T-cell (primary cell): ENCODE measurements at places on chromosomes 12 and 14.

- H3K27me3 ChIP-seq: peaks cover 3% of the 10 kb centered on the region
- H3K4me3 ChIP-seq: no peak overlapping the region
- H3K4me1 ChIP-seq: no peaks in the 10 kb centered on the region
- H3K27ac ChIP-seq: no peak overlapping the region
Observed at GRCh38 chr12:95195122-95195521, 22.1 kb downstream of the FGD6 start.

DNA sequence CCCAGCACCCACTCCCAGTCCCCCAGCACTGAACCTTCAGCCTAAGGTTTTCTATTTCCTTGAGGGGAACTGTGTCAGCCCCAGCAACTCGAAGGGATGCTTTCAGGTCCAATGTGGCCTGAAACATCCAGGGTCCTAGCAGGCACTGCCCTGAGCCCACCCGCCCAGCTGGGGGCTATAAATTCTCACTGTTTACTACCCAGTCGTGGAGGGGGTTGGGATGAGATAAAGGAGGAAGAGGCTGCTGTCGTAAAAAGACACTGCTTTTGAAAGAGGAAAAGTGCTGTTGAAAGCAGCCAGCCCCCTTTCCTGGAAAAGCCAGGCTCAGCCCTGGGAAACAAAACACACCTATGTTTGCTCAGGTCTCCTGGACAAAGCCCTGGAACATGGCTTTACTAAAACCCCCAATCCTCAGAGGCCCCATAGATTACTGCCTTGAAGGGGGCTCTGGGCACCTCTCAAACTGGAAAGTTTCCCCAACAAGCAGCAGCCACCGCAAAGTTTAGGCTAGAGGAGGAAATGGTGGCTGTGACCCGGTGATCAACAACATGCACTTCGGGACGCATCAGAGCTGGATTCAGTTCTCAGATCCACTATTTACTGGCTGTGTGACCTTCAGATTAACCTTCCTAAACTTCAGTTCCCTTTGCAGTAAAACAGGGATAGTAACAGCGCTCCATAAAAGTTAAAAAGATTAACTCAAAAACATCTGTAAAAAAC lies 51.0 kb downstream of the ACTN1 start:
- H3K4me3 ChIP-seq: no peak overlapping the region
- H3K36me3 ChIP-seq: peaks cover 18% of the 10 kb centered on the region
- peak overlapping the region; percentile 36 for H3K27ac ChIP-seq
- H3K27me3 ChIP-seq: no peaks in the 10 kb centered on the region
- H3K4me1 ChIP-seq: peaks cover 57% of the 10 kb centered on the region
- no peak for DNase-seq

DNA sequence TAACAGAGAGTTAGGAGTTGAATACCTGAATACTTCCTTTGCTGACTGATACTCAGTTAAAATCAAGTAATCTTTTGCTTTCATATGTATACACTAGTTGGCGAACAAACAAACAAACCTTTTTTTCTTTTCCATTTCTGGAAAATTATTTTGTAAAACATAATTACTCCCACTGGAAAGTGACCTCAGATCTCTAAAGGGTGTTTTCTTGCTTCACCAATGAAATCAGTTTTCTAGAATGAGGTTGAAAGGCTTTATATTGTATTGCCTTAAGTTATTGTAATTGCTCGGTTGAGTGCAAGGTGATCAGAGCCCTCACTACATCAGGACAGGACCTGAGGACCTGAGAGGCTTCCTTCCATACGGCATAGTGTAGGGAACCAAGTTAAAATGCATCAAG lies at the start of gene OR4K1:
Gene OR4K1, plus strand, starts transcription at position 301 of the 400 bp plus-strand sequence. CDS start 4,750 bp downstream, outside the sequence.
- no peak within 1 kb of the TSS for H3K4me3 ChIP-seq
- no peak for DNase-seq
- H3K27ac ChIP-seq: no peak within 1 kb of the TSS
- H3K36me3 ChIP-seq: no peaks in the 10 kb centered on the region
- H3K27me3 ChIP-seq: no peaks in the 10 kb centered on the region

GRCh38 chr12:108939594-108939993 lies 59.7 kb downstream of the DAO start:
- H3K27me3 ChIP-seq: peaks cover 10% of the 10 kb centered on the region
- H3K4me1 ChIP-seq: no peaks in the 10 kb centered on the region
- H3K27ac ChIP-seq: no peak overlapping the region
- DNase-seq: peak; percentile 13
- no peaks in the 10 kb centered on the region for H3K36me3 ChIP-seq

DNA sequence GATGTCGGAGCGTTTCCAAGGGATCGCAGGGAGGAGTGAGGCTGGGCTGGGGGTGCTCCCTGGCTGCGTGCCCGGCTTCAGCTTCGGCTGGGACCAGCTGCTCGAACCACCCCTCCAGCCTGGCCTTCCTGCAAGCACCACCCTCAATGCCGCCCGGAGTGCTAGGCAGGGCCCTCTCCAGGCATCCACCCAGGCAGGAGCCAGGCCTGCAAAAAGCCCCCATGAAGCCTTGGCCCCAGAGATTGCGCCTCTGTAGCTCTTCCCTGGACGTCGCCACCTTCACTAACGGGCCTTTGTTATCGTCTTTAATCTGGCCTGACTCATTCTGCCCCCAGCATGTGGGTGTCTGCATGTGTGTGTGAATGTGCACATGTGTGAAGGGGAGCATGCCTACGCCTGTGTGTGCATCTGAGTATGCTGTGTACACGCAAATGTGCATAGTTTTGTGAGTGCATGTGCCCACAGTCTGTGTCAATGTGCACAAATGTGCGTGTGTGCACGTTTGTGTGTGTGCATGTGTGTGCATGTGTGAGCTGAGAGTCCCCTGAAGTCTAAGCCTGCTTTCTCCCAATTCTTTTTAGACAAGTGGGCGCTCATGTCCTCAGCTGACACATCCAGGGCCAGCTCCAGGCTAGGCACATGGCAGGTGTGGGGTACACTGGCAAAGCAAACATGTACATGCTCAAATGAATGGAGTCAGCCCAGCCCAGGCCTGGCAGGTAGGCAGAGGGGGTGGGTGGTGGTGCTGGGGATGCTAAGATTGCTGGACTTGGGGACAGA lies 195.4 kb upstream of the C14orf180 start:
- no peaks in the 10 kb centered on the region for H3K4me1 ChIP-seq
- no peak overlapping the region for H3K4me3 ChIP-seq
- H3K36me3 ChIP-seq: no peaks in the 10 kb centered on the region
- H3K27me3 ChIP-seq: no peaks in the 10 kb centered on the region

DNA sequence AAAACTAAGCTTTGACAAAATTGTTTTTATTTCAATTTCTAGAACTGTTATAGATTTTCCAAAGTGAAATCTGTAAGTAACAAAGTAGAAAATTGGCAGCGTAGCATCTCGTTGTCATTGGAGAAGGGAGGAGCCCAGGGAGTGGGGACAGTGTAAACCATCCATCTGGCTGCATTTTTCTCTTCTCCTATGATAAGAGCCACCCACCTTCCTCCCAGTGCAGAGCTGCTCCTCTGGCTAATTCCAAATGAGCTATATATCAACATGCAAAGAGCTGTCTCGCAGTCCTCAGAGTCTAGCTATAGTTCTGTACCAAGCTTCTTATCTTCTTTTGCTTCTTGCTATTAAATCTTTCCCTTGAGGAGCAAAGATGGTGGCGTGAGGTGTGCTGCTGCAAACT lies 56.6 kb downstream of the SCN8A start:
- no peaks in the 10 kb centered on the region for H3K36me3 ChIP-seq
- peaks cover 4% of the 10 kb centered on the region for H3K27me3 ChIP-seq
- no peak for DNase-seq
- H3K27ac ChIP-seq: no peak overlapping the region
- H3K4me1 ChIP-seq: no peaks in the 10 kb centered on the region
- no peak overlapping the region for H3K4me3 ChIP-seq

DNA sequence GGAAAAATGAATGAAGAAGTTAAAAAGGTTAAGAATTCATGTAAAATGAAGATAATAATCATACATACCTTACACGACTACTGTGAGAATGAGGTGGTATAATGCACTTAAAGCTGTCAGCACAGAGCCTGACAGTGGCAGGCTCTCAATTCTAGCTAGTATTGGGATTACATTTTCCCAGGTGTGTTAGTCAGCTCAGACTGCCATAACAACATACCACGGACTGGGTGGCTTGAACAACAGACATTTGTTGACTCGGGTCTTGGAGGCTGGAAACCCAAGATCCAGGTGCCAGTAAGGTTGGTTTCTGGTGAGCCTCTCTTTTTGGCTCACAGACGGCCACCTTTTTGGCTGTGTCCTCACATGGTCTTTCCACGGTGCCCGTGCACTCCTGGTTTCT lies 167.8 kb downstream of the CHST11 start:
- H3K27me3 ChIP-seq: no peaks in the 10 kb centered on the region
- no peak for DNase-seq
- H3K27ac ChIP-seq: no peak overlapping the region

DNA sequence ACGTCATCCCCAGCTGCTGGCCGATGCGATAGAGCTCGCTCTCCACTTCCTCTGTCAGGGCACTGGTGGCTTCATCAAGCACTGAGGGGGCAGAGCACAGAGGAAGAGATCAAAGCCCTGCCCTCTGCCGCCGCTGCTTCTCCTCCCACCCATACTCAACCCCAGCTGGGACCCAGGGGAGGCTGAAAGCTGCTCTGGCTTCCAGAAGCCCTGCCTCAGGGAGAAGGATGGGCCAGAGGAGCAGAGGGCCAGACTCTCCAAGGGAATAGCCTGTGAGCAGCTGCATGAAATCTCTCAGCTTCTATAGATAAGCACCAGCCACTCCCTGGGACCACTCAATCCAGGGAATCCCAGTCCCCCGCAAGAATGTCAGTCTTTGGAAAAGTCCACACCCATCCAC lies 16.0 kb downstream of the ABCD4 start:
- no peak overlapping the region for H3K4me3 ChIP-seq
- DNase-seq: no peak
- H3K27ac ChIP-seq: no peak overlapping the region

DNA sequence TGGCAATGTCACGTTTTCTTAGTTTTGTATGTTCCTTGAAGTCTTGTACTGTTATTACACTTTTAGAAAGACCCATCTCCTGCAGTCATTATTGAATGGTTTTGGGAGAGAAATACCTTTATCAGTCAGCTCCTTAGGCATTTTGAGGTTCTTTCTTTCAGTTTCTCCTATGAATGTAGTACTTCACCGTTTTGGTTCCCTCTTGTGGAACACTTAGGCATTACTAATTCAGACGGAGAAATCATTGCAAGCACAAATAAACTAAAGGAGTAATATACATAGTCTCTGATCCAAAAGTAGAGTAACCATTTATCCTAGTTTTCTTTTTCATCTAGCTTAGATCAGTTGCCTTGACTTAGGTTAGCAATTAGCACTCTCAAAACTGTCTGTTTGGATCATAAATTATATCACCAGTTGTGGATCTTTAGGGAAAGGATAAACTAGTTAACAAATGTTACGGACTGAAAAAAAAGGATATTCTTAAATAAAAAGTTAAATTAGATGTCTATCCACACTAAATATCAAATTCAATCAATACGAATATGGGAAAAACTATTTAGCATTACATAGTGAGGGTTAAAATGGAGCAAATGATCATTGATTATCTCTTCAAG lies 1538.3 kb upstream of the SEL1L start:
- H3K27me3 ChIP-seq: no peaks in the 10 kb centered on the region
- no peaks in the 10 kb centered on the region for H3K4me1 ChIP-seq
- H3K4me3 ChIP-seq: no peak overlapping the region

DNA sequence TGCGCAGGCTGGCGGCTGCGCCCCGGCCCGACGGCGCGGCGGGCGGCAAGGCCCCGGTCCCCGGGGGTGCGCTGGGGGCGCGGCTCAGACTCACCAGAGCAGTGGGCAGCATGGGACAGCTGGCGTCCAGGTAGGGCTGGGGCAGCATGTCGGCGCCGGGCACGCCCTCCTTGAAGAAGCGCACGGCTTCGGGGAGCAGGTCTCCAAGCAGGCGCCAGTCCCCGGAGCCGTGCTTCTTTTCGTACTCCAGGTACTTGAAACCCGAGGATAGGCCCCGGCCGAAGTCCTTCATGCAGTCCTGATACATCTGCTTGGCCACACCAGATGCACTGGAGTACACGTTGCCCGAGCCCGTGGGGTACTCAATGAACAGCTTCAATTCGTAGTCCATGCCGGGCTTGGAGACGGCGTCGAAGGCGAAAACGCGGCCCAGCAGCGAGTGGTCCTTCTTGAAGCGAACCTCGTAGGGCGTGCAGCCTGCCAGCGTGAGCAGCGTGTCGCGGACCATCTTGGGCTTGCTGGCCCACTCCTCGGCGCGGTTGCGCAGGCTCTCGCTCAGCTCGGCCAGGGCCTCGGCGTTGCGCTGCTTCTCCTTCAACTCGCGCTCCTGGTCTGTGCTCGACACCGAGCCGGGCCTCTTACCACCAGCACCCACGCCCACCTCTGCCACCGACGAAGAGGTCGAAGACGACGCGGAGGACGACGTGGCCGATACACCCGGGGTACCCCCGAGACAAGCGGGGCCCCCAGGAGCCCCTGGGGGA lies 2.2 kb downstream of the IRF2BPL start:
- no peaks in the 10 kb centered on the region for H3K27me3 ChIP-seq
- H3K36me3 ChIP-seq: peaks cover 9% of the 10 kb centered on the region
- peak overlapping the region; percentile 85 for H3K4me3 ChIP-seq

DNA sequence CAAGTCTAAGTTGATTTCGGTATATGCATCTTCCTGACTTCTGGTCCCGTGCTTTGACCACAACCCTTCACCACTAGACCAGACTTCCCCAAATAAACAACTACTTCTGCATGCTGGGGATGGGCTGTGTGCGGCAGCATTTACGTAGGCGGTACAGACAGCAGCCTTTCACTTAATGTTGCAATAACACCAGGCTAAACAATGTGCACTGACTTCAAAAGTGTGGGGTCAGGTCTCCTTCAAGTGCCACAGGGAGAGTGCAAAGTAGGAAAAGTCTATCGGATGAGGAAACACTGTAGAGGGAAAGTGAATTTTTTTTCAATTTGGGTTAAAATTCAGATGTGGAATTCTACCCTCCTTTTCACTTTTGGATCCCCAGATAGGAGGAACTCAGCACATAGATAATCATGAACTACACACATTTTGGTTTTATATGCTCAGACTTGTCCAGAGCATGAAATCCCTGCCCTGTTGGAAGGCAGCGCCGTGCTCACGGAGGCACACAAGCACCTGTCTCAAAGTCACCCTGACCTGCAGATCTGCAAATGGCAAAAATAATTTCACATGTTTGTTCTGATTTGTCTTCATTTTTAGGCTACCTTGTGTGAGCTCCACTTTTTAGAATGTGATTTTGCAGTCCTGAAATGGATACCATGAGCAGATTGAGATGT lies 3.6 kb upstream of the FOS start:
- H3K36me3 ChIP-seq: no peaks in the 10 kb centered on the region
- peak overlapping the region; percentile 51 for H3K27ac ChIP-seq
- H3K27me3 ChIP-seq: no peaks in the 10 kb centered on the region
- peaks cover 52% of the 10 kb centered on the region for H3K4me1 ChIP-seq

- no peaks in the 10 kb centered on the region for H3K36me3 ChIP-seq
- DNase-seq: no peak
- H3K27me3 ChIP-seq: no peaks in the 10 kb centered on the region
- no peaks in the 10 kb centered on the region for H3K4me1 ChIP-seq
Observed at GRCh38 chr12:84676787-84677186, 235.8 kb downstream of the SLC6A15 start.

- no peak overlapping the region for H3K4me3 ChIP-seq
- H3K27me3 ChIP-seq: no peaks in the 10 kb centered on the region
- H3K4me1 ChIP-seq: no peaks in the 10 kb centered on the region
- no peak overlapping the region for H3K27ac ChIP-seq
- DNase-seq: no peak
Observed at GRCh38 chr14:36976571-36977023, 195.8 kb downstream of the SLC25A21 start.
